ENCODE measurements at places on chromosomes 13 and 19. TPM values are rescaled to one million over a fixed set of nuclear protein-coding genes. Genes with fewer than 3 reads are reported as not detected.

DNA sequence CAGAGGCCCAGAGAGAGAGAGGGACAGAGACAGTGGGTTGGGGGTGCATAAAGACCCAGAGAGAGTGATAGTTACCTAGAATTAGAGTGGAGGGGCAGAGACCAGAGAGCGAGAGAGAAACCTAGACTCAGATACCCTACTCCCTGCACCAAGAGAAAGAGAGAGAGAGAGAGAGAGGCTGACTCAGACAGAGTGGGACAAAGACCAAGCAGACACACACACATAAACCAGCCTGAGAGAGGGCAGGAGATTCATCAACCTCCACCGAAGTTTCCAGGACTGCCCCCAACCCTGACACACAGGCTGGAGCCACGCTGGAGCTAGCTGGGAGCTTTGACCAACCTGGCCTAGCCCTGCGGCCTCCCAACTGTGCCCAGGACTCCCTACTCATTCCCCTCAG lies 12.9 kb downstream of the SYT3 start:
- no peak for DNase-seq

GRCh38 chr13:40470660-40471059 lies 195.8 kb downstream of the FOXO1 start:
- DNase-seq: no peak

GRCh38 chr19:51822946-51823345 lies 28.0 kb downstream of the FPR3 start:
- DNase-seq: no peak

- peak; percentile 80 for DNase-seq
These were observed 35.9 kb downstream of the RAB20 start for GRCh38 chr13:110525328-110526319.

DNA sequence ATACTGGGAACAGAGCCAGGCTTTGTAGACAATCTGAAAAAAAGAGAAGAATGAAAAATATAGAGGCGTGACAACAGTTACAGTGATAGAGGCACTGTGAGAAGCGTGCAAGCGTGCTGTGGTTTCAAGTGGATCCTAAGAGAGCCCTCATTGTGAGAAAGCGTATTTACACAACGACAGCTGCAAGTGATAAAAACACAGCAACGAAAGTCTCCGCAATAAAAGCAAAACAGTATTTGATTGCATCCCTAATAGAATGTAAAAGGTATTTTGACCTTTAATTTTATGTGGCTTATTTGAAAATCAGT lies 642.7 kb upstream of the ARGLU1 start:
- no peak for DNase-seq

DNA sequence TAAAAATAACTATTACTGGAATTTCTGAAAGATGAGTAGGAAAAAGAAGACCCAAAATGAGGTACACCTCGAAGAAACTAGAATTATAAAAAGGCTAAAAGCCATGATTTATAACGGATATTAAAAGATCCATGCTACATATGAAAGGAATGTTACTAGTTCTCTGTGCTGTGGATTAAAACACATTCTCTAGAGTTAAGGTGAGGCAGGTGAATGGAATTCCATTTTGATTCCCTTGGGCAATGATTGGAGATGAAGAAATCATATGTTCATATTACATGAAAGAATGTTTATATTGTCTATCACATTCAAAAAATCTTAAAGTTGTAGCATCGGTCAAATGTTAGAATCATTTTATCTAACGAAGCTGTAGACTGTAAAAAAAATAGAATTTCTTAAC lies 783.7 kb downstream of the PCDH9 start:
- DNase-seq: no peak

GRCh38 chr13:102132777-102133295 lies 269.0 kb downstream of the FGF14 start:
- no peak for DNase-seq

GRCh38 chr13:27263438-27263837 lies 7.2 kb upstream of the RASL11A start:
- DNase-seq: no peak

GRCh38 chr13:68190818-68191217 lies 960.7 kb upstream of the PCDH9 start:
- no peak for DNase-seq

DNA sequence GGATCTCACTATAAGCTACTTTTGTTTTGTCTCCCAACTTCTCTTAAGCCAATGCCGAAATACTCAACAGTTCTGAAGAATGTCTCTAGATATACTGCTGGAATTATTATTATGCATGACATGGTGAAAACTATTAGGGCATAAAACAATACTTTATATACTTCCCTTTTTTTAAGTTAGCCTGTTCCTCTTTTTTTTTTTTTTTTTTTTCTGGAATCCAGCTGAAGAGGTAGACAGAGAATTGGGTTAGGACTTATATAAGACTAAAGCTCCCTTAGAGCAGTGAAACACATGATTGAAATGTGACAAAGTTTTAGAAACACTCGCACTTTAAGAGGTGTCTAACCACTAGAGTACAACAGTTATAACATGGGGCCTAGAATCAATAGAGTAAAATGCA lies 850.9 kb upstream of the PCDH9 start:
- DNase-seq: no peak

DNA sequence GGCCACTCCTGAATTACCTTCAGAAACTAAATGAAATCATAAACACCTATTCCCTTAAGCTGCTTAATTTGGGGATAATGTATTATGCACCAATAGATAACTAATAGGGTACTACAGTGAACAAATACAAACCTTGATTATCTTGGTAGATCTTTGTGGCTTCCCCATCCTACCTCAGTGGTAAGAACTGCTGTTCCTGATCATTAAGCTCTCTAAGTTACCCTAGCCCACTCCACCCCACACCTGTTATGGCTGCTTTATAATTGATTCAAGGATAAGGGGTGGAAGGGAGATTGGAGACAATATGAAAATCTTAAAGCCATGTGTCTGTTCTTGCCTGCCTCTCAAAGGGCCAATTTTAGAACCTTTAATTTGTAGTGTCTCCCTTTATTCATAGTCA lies 121.2 kb downstream of the LMO7 start:
- DNase-seq: no peak

GRCh38 chr19:2494447-2495129 lies 18.7 kb downstream of the GADD45B start:
- peak; percentile 83 for DNase-seq

GRCh38 chr19:35845215-35846037 lies 6.9 kb downstream of the NPHS1 start:
- no peak for DNase-seq

NOVA2 gene
- total RNA-seq: 0.76 TPM

FCAR gene
- not detected for total RNA-seq

TMEM221 gene
- not detected for total RNA-seq

CHMP2A gene
- 79.2 TPM for total RNA-seq

ITGBL1 gene
- 0.83 TPM for total RNA-seq
